Activated naive CD4-positive, alpha-beta T cell treated with anti-CD3 and anti-CD28 coated beads, Interleukin-2, amount 50 U/mL, for 72 hours (primary cell): ENCODE measurements at places on chromosomes 6 and 20. TPM values are rescaled to one million over a fixed set of nuclear protein-coding genes. Genes with fewer than 3 reads are reported as not detected.

CFAP206 gene
- total RNA-seq = not detected

GSTA2 gene
- total RNA-seq = not detected

DST gene
- 10.9 TPM for total RNA-seq

UCKL1 gene
- total RNA-seq = 21.3 TPM

STMN3 gene
- total RNA-seq = 19.5 TPM

MRPL14 gene
- 31.9 TPM for total RNA-seq

LY6G6D gene
- total RNA-seq = not detected

SRSF12 gene
- 0.53 TPM for total RNA-seq

IL17F gene
- total RNA-seq = 13.9 TPM

- no peak for DNase-seq
Observed at GRCh38 chr20:20083807-20084206, 31.5 kb downstream of the CFAP61 start.

DNA sequence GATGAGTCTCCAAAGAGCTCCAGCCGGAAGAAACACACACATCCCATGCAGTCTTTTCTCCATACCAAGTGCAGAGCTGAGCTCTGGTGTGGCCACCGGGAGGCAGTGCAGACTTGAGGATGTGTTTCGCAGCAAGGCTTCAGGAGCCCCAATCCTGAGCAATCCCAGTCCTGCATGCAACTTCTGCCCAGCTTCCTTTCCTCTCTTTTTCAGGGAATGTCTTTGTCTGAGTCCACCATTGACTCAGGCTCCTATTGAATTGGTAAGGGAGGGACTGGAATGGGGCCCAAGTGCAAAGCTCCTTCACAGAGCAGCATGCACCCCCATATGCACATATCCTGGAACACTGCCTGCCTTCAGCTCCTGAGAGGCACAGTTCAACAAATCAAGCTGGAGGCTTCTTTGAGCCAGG is 50.5 kb upstream of the ASIP start:
- peak; percentile 45 for DNase-seq

- DNase-seq = no peak
Observed at GRCh38 chr6:72250664-72251063, 364.3 kb downstream of the RIMS1 start.

DNA sequence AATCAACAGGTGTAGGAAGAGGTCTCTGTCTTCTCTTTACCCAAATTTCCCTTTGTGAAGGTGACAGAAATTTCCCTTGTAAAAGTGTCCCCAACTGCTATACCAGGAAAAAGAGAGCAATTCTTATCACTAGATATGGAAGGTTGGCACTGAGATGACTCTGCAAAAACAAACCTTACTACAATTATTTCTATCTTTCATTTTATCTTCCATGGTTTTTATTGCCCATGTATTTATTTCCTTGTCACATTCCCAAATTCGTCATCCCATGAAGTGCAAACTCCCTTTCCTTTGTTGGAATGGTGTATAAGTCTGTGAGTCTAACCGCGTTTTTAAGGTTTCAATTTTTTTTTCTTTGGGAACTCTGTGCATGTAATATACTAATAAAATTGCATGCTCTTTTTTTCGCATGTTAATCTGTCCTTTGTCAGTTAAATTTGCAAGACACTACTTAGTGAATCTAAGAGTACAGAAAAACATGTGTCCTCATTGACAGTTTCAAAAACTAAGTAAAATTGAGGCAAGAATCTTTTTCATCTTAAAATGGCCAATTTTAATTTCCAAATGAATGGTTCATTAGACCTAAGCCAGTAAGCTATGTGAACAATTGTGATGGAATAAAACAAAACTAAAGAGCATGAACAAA is 35.4 kb upstream of the HFE start:
- no peak for DNase-seq

- no peak for DNase-seq
Observed at GRCh38 chr20:1267809-1268374, 1.8 kb downstream of the SNPH start.

DNA sequence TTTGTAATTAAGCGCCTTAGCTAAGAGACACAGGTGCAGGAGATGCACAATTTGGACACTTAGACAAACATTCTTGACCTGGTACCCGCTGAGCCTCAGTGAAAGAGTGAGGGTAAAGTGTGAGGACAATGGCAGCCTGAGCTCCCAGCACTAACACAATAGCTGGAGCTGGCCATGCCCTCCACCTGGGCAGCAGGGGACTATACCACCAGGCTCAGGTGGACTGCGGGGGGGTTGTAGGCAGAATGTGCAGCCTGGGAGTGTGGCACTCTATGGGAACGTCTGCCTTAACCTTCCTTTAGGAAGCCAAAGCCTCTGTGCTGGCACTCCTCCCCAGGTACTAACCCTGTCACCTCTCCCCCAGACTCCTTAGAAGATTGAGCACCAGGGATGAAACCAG is 23.6 kb downstream of the PRKN start:
- no peak for DNase-seq

DNA sequence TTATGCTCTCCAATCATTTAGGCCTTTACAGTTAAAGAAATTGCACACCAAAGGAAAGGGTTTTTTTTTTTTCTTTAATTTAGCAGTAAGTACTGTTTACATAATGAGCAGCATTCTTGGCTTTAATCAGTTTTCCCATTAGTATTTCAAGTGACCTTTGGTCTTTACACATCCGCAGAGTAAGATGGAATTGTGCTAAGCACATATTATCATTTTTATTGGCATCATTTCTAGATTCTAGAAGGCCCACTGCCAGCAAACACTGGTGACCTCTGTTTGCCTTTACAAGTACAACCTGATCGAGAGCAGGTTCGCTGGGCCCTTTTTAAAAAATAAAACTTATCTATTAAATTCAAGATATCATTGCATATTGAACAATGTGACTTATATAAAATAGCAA is 104.3 kb downstream of the ADGRG6 start:
- DNase-seq = no peak

DNA sequence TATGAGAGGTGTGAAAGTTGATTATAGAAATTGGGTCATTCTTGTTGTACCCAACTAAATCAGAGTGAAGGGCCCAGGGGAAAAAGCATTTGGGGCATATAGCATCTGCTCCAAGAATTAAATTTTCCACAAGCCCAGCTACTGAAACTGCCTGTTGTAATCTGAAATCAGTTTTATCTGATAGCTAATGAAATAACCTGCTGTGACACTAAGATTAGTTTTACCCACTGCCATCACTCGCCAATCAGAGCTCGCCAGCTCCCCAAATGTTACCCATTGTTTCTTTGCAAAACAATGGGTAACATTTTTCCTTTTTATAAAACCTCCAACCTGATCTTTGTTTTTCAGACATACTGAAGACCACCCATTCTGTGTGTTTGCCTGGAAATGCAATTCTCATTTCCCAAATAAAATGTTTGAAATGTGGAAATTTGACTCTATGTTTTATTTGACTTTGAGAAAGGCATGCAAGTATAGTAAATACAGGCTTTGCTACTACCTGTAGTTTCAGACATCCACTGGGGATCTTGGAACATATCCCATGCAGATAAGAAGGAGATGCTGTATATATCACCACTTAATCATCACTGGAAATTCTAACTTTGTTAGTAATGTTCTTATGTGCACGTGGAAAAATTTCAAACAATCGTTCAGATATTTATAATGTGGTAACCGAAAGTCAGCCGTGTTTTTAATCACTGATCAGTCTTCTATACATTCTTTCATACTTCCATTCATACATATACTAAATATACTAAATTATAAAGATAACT is 6.3 kb upstream of the AHI1 start:
- no peak for DNase-seq
